Stimulated activated CD8-positive, alpha-beta memory T cell treated with anti-CD3 and anti-CD28 coated beads, Interleukin-15, amount 100 ng/mL, for 4 hours (primary cell): ENCODE measurements at places on chromosomes 12 and 14.

DNA sequence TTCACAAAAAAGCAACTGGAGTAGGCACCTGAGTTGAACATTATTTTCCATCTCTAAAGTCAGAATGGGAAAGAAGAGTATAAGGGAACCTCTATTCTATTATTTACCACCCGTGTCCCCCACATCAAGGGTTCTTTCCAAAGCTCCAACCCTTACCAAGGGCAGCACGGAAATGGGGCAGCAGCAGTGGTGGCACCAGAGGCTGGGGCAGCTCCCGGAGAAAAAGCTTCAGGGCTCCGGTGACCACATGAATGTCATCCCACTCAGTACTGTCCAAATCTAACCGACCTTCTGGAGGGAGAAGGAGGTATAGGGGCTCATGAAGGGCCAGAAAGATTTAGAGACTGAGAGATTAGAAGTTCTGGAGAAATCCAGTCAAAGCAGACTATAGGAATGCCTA, 5.8 kb downstream of the ARHGAP9 start:
- DNase-seq: no peak

- no peak for DNase-seq
Measured at GRCh38 chr14:95891742-95892141, 15.1 kb downstream of the TUNAR start.

DNA sequence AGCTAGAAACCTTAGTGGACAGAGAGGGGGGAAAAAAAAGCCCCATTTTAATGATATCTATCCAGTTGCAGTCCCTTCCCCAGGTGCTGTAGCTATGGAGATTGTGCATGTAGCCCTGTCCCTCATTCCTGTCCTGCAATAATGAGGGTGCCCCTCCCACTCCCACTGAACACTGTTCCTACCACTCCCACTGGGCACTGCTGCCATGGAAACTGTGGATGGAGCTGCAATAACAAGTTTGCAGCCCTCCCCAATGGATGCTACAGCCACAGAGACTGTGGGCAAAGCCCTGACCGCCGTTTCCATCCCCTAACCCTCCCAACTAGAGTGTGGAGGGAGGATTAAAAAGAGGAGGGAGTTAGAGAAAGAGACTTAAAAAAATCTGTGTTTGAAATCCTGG, 238.3 kb downstream of the FUT8 start:
- no peak for DNase-seq

GRCh38 chr14:81401420-81402122, 1.4 kb upstream of the STON2 start:
- no peak for DNase-seq

- DNase-seq: no peak
Measured at GRCh38 chr12:95549392-95550084, 1.7 kb downstream of the USP44 start.

DNA sequence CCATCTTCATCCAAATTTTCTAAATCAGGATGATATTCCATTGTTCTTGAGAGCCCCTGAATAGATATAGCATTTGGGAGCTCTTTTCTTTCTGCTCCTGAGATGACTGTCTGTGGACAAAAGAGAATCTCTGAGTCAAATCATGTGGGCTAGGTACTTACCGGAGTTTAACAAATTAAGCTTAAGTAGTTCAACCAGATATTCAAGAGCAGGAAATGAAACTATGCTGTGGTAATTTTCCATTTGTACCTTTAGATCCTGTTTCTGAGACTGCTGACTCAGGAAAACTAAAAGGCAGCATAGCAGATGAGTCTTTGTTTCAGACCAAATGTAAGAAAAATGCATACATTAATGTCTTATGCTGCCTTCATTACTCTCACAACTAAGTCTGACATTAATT, at the start of gene CLEC7A:
CLEC7A (minus strand) TSS at position 158 of the 400 bp plus-strand sequence; CDS start at position 41, 117 bp downstream.
- no peak for DNase-seq

DNA sequence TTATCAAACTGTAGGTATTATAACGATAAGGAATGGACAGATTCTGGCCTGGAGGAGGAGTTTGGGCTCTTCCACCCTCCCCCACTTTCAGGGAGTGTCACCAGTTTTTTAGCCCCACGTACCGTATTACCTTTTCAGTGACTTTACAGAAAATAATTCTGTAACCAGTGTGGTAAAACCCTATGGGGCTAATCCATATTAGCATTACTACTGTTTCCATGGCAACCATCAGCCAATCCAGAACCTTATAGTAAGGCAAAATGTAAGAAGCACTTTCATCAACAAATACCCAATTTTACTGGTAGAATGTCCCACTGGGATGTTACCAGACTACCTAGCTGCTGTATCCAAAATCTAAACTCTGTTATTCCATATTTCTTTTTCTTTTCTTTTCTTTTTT, 50.7 kb downstream of the BICDL1 start:
- DNase-seq: no peak

DNA sequence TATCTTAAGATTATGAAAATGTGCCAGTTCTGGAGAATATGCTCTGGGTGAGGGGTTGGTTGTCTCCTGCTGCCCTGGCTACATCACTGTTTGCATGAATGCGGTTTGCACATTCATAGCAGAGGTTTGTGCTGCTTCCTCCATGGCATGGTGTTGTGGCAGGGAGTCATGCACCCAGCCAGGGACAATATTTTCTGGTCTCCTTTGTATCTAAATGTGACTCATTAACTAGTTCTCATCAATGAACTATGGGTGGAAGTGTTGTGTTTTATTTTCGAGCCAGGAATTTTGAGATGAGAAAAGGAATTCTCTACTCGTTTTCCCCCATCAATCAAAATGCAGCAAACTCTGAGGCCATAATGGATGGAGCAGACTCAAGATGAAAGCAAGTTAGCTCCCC, 527.3 kb downstream of the SNAPC1 start:
- no peak for DNase-seq

GRCh38 chr14:96803958-96804357, 6.8 kb downstream of the VRK1 start:
- DNase-seq: no peak

- DNase-seq: no peak
Measured at GRCh38 chr12:716506-716905, 35.9 kb upstream of the WNK1 start.

DNA sequence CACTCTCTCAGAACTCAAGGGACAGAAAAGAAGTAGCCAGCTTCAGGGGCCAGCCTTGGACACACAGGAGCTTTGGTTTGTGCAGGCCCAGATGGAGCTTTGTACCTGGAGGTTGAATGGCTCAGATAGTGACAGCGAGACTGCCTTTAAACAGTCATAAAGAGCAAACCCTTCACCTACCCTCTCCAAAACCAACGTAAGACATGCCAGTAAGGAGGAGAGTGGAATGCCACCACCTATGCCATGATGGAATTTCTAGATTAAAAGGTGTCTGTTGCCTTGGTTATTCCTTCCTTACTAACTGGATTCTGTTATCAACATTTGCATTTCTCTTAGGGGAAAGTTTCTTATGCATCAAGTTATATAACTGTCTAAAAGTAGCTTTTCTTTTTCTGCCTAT, 98.1 kb downstream of the EML1 start:
- DNase-seq: no peak

GRCh38 chr14:81125536-81125935, 95.2 kb downstream of the GTF2A1 start:
- no peak for DNase-seq

DNA sequence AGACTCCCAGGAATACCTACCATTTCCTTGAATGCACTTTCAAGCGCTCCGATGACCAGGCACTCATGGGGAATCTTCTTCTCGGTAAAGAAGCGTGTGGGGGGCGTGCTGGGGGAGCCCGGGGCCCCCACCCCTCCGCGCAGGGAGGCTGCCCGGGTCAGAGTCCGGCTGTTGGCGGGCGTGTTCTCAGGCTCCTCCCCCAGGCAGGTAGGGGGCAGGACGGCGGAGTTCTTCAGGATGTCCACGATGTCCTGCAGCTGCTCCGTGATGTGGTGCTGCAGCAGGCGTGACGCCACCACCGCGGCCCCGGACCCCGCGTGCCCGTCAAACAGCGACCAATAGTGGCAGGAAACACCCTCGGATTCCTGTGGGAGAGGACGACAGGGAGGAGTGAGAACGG, 133.2 kb downstream of the PPM1H start:
- no peak for DNase-seq

- DNase-seq: no peak
Measured at GRCh38 chr12:10102322-10102721, 3.5 kb upstream of the CLEC1A start.

DNA sequence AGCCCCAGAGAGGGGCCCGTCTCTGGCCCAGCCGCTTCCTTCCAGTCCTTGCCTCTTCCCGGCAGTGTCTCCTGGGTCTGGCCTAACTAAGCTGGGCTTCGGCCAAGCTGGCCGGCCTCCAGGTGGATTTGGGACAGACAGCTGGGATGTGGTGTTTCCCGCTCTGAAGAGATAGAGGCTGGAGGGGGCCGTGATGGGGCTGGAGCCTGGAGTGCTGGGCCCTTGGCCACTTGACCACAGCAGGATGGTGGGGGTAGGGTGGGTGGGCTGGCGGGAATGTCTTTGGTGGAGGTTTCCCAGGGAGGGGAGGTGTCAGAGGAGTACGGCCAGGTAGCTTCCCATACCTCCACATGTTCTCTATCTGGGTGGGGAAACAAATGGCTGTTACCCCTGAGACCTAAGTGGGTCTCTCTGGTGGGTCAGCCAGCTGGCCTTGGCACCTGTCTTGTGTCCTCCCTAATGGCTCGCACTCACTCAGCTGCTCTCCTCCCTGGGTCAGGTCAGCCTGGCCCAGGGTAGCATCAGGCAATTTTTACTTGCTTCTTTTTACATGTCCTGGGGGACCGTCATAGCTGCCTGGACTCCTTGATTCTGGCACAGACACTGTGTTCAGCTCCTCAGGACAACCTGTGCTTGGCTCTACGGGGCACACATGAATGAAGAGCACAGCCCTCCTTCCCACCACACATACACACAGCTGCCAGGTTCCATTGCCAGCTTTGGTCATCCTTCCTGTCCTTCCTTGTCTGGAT, 19.8 kb upstream of the PGF start:
- no peak for DNase-seq

- DNase-seq: no peak
Measured at GRCh38 chr12:47888153-47888819, 16.5 kb downstream of the VDR start.

GRCh38 chr14:99121319-99121875, 150.6 kb downstream of the BCL11B start:
- no peak for DNase-seq

DNA sequence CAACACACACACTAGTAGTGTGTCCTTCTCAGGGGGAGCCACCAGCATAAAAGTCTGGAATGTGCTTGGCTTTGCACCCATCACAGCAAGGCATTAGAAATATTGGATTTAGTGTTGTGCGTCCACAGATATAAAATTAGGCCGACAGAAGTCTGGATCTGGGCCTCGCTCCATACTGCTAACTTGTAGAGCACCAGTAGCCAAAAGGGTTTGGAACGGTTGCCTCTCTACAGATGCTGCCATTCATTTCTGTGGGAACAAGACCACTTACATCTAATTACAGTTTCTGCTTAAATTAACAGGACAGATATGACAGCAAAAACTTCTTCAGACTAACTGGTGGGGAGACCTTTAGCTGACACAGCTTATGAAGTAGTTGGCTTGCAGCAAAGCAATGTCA, 94.2 kb downstream of the EXOC5 start:
- no peak for DNase-seq

- DNase-seq: peak; percentile 68
Measured at GRCh38 chr12:57213058-57213715, 3.4 kb upstream of the NXPH4 start.

DNA sequence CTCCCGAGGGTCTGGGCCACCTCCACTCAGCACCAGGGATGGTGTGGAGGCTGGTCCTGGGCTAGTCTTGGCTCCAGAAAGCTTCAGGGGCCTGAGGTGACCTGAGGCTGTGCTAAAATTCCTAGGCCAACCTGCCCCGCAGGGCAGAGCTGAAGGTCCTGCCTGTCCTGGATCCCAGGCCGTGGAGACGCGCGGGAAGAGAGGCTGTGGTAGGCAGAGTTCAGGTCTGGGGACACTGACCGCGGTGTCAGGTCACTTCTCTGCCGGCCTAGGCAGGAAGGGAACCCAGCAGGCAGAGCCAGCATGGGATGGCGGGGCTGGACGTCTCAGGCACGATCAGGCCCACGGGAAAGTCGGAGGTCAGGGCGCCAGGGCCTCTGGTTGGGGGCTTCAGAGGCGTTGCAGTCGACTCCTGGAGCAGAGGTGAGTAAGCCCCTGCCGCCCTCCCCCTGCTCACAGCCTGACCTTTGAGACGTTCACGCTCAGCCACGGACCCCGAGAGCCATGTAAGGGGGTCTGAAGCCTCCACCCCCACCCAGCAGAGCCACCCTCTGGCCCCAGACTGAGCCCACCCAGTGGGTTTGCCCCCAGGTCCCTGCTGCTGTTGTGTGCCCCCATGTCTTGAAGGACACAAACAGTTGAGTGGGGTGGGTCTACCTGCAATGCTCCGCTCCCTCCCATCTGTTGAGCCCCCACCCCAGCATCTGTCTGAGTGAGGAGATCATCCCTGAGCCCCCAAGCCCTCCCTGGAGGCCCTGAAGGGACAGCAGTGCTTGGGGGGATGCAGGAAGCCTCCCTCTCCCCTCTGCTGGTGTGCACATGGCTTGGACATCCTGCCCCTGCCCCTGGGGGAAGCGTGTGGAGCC, 142.7 kb downstream of the KIF26A start:
- DNase-seq: no peak

GRCh38 chr12:26278666-26279065, 83.3 kb downstream of the SSPN start:
- no peak for DNase-seq

DNA sequence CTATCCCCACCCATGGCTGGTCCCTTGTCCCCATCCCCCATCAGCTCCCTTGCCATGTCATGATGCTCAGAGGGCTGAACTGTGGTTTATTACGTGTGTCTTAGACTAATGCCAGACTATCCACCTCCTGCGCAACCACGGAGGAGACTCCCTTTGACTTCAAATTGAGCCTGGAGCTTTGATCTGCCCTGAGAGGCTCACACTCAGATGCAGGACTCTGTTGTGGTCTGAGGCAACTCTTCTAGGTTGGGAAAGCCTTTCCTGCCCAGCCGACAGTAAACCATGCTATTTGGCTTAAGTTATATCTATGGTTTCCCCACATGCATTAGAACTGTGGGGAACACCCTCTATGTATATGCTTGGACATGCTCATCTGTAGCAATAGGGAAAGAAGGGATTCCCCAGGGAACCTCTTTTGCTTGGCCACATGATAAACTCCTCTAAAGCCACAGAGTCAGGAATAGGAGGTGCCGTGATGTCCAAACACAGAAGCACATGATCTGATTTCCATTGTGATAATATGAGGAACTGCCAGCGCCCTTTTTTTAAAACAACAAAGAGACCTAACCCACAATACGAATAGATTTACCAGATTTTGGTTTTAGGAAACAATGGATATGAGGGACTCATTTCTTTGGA, 11.1 kb upstream of the LGALS3 start:
- no peak for DNase-seq
